ENCODE measurements at places on chromosomes 11 and 22.

DNA sequence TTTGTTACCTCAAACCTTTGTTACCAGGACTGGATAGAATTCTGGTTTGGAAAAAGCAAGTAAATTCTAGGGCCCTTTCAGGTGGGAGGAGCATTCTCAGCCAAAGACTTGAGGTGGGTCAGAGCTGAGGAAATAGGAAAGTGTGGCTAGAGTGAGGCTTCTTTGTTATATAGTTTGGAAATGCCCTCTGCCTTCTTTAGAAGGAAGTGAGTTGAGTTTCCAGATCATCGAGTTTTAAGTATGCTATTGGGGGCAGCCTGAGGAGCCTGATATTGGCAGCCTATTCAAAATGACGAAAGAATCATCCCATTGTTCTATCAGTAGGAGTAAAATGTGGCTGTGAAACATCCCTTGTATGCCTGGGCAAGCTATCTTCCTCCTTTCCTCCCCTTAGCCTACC lies 134.1 kb downstream of the ARHGAP42 start:
- DNase-seq = no peak

GRCh38 chr11:77195071-77195755 lies 67.2 kb downstream of the MYO7A start:
- no peak for DNase-seq

- no peak for DNase-seq
These were observed 50.6 kb upstream of the APOA1 start for GRCh38 chr11:116888024-116888423.

DNA sequence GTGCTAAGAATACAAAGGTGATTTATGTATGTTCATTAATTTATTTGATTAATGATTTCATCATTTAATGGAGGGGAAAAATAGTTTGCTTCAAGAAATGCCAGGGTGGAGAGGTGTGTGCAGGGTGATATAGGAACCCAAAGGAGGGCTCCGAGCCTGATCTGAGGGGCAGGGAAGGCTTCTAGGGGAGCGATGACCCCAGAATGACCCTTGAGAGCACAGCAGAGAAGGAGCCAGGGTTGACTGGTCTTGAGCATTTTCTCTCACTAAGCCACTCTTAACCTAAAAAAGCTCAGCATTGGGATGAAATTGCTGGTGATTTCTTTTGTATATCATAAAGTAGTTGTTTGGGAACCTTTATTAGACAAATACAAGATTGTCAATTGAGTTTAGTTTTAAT lies 35.1 kb downstream of the HIPK3 start:
- DNase-seq = no peak

- DNase-seq = peak; percentile 71
These were observed 5.7 kb downstream of the FTH1 start for GRCh38 chr11:61961570-61962212.

DNA sequence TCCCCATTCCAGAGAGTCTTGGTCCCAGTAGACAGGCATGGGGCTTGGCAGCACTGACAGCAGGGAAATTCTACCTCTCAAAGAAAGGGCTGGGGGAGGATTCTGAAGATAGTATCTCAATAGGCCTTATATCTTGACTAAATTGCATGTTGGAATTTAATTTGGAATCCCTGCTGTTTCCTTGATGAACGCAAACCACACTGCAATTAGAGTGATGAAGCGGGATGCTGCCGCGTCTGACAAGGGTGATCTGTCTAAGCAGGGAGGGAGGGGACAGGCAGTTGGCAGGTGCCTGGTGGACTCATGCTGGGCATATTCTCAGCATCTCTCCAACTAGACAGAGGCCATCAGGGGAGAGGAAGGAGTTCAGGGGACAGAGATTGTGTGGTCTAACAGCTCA lies 48.4 kb downstream of the COMMD9 start:
- DNase-seq = no peak

GRCh38 chr22:48490500-48491411 lies 1336.9 kb downstream of the BRD1 start:
- DNase-seq = peak; percentile 56

- DNase-seq = no peak
These were observed 67.7 kb upstream of the SORL1-AS1 start for GRCh38 chr11:121520243-121521144.

- DNase-seq = no peak
These were observed 79.3 kb upstream of the GALNT18 start for GRCh38 chr11:11701070-11701469.

DNA sequence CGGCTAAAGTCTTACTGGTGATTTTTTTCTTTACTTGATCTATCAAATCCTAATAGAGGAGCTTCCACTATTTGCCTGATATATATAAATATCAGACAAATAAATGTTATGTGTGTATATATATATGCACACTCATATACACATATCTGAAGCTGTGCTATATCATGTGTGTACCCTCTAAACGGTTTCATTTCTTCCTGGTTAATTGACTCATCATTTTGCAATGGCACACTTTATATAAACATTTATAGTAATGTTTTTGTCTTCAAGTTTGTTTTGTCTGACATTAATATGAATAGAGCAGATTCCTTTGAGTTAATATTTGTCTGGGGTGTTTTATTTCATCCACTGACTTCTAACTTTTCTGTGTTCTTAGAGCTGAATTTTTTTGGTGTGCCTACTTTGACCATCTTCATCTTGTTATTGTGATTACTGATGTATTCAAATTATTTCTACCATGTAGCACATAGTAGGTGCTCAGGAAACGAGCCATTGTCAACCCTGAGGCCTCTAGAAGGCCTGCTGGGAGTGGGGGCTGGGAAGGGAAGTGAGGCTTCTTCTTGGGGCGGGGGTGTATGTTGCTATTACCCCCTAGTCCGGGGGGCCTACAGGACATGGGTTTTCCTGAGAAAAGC lies 82.6 kb downstream of the LRRC32 start:
- no peak for DNase-seq

- no peak for DNase-seq
These were observed 3.9 kb downstream of the DBX1 start for GRCh38 chr11:20156280-20156875.

GRCh38 chr11:24181395-24182047 lies 315.3 kb upstream of the LUZP2 start:
- no peak for DNase-seq

DNA sequence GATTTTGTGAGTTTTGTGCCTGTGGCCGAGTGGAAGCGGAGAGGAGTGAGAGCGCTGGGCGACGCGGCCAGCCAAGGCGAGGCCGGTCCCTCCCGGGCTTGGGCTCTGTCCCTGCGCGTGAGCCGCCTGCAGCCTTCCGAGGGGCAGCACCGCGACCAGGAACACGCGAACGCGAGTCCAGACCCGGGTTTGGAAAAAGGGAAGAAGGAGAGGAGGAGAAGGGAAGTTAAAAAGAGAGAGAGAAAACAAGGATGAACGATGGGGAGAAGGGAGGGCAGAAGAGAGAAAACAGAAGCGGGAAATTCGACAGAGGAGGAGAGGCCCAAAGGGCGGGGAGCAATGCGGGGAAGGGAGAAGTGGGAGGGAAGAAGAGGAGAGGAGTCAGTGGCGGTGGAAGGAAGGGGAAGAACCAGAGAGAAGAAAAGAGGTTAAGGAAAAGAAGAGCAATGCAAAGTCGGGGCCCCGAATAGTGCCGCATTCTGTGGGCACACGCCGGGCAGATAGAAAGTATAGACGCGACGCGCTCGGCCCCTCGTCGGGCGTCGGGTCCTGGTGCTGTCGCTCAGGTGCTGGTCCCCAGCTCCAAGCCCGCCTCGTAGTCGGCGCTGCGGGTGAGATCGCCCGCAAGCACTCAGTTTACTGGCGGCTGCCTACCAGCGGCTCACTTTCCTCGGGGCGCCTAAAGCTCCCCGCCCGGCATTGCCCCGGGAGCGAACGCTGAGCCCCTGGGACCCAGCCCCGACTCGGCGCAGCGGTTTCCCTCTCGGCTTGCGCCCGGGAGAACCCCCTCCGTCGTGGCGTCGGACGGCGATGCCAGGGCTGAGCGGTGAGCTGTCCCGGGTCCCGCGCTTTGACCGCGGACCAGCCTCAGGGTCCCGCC lies 2.8 kb upstream of the BARX2 start:
- no peak for DNase-seq

DNA sequence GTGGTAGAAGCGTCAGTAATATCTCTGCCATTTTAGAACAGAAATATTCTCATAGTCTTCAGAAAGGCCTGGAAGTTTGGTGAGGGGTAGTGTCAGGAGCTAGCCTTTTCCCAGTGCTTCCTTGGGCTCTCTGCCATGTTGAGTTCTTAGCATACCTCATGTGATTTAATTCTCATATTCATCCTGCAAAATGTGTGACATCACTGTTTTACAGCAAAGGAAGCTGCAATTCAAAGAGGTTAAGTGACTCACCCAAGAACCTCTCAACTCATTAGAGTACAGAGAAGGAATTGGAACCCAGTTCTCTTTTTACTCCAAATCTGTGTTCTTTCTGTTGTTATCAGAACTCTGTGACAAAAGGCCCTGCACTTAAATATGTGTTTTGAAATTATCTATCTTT lies 72.1 kb downstream of the RNF169 start:
- no peak for DNase-seq

GRCh38 chr11:129316781-129317180 lies 58.9 kb upstream of the BARX2 start:
- DNase-seq = no peak

DNA sequence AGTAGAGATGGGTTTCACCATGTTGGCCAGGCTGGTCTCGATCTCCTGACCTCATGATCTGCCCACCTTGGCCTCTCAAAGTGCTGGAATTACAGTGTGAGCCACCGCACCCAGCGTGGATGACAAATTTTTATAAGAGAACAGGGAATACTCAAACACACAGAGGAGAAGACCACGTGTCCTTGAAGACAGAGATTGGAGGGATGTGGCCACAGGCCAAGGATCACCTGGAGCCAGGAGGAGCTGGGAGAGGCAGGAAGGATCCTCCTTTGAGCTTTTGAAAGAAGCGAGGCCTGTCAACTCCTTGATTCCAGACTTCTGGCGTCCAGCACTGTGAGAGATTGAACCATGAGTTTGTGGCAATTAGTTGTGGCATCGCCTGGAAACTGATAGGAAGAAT lies 1049.5 kb downstream of the TBC1D22A start:
- DNase-seq = no peak

GRCh38 chr11:110295531-110296225 lies 736 bp downstream of the RDX start:
- peak; percentile 76 for DNase-seq

DNA sequence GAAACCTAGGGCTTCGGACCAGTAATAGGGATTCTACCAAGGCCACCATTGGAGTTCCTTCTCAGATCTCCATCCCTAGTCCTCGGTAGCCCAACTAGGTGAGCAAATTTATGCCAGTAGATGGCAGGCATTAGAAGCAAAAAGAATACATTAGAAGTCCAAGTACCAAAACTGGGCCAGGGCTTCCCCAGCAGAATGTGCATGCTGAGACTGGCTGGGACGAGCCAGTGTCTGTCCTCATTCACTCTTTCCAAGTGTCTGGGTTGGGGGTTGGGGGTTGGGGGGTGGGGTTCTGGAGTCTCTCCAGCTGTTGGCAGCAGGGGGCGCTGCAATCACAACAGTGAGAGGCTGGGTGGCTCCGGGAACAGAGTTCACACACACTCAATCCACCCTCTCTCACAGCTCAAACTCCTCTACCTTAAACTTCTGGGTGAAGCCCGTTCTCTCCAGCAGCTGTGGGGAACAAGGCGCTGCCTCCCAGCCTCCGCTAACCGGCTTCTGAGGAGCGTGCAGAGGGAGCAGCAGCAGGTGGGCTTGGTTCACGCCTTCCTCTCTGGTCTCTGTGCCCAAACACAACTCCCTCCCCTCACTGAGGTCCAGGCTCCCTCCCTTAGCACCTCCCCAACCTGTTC lies 57.5 kb downstream of the BTG4 start:
- DNase-seq = no peak

- no peak for DNase-seq
These were observed 15.6 kb downstream of the PISD start for GRCh38 chr22:31646186-31647019.

DNA sequence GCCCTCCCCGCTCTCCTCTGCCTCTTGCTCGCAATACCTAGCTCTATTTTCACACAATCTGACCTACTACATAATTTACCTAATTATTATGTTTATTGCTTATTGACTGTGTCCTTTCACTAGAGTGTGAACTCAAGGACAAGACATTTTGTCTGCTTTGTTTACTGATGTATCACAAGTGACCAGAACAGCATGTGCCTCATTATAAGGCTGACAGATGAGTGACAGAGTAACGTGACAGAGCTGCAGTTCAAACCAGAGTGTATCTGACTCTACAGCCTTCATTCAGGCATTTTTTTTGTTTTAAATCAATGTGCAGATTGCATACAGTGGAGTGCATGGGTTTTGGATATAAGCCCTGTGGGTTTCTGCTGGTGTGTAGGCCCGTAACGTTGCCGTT lies 82.0 kb upstream of the RAB1B start:
- no peak for DNase-seq

GRCh38 chr11:117868088-117868487 lies 8.4 kb downstream of the FXYD6 start:
- DNase-seq = no peak

DNA sequence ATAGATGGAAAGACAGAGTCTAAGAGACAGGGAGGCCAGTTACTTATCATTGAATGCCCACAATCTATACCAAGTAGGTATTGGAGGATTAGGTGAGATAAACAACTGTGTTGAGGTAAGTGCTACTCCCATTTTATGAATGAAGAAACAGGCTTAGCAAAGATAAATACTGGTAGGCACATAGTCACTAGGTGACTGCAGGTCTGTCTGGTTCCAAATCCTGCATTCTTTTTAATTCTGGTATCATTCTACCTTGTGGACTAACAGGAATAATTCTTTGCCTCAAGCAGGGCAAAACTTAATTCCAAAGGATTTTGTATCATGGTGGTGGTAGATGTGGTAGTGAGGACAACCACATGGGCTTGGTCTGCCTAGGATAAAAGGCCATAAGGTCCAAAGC lies 28.4 kb downstream of the RNF169 start:
- DNase-seq = no peak

DNA sequence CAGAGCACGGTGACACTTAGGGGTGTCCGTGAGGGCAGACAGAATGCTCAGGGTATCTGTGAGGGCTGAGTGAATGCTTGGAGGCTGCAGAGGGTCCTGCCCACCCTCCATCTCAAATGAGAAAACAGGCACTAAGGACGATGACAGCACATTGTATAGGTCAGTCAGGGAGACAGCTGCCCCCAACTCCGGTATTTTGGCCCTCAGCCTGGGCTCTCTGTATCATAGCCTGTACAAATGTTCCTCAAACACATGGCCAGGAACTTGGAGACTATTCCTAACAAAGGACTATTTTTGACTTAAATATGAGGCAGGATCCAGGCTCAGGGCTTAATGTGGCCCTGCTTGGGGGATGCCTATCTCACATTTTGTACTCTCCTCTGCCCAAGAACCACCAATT lies 145.4 kb downstream of the OPCML start:
- no peak for DNase-seq

Data from sciatic nerve (tissue), 2 donors.